ENCODE measurements at places on chromosomes 4 and X.
A peak's percentile ranks its signal among the peaks of the same experiment; 100 is the strongest.

DNA sequence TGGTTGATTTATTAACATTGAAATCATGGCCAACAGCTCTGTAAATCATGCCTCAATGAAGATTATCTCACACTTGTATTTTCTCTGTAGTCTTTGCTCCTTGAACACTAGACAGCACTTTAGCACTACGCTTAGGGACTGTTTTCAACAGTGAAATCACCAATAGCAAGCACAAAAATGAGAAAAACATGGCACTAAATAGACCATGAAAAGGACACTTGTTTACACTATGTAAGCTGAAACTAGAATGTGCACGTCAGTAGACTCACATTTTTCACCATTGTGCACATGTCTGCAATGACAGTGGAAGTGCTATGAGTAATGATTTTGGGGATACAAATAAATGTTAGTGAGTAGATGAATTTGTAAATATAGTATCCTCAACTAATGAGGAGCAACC, 3.1 kb downstream of the BMP2K start:
- DNase-seq = no peak

DNA sequence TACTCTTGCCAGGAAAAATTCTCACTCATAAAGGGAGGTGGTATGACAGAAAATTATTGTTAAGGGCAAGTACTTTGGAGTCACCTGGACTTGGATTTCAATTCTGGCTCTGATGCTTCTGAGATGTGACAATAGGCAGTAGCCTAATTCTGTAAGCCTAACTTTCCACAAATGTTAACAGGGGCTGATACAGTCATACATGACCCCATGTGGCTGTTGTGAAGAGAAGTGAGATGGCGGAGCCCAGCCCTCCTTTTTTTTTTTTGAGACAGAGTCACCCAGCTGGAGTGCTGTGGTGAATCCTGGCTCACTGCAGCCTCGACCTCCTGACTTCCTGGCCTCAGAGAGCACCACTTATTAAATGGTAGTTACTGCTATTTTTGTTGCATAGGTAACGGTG, 54.4 kb upstream of the IRF2 start:
- no peak for DNase-seq

DNA sequence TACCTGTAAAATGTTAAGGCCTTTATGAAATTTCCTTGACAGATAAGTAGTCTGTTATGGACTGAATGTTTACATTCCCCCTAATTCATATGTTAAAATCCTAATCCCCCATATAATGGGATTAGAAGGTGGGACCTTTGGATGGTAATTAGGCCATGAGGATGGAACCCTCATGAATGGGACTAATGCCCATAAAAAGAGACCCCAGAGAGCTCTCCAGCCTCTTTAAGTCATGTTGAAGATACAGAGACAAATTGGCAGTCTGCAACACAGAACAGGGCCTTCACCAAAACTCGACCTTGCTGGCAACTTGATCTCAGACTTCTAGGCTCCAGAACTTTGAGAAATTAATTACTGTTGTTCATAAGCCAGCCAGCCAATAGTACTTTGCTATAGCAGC, 1344.5 kb upstream of the PCDH7 start:
- DNase-seq = no peak

GRCh38 chrX:52934704-52935469, 23.4 kb downstream of the FAM156A start:
- peak; percentile 80 for DNase-seq

- no peak for DNase-seq
These were observed 151.2 kb downstream of the DTHD1 start for GRCh38 chr4:36432586-36432985.

DNA sequence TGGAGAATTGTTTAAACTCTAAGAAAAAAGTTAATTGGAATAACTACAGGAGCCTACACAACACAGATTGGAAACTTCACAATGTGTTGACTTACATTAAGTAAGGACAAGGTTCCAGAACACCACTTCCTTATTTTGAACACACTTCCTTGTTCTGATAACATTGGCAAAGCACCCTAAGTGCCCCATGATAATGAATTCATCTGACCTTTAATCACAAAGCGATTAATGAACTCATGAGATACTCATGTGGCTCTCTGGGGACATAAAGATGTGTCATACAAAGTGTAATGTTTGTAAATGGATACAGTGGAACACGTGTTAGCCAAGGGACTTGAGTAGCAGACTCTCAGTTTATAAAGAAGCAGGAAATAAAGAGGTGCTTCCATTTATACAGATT, 69.0 kb upstream of the ATOH1 start:
- DNase-seq = no peak

DNA sequence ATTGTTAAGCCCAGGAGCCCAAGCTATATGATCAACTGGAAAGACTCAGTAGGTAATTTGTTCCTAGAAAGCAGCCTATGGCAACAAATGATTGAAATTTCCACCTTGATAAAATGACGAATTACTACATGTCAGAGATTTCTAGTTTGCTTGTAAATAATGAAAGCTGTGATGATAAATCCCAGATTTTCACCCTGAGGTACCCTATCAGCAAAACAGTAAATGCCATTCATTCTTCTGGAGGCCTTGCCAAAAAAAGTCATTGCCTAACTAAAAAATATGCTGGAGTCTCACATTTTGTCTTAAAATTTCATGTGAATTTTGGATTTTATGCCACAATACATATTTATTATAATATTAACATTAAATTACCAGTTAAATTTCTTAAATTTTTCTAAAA, 71.3 kb downstream of the PPEF2 start:
- no peak for DNase-seq

DNA sequence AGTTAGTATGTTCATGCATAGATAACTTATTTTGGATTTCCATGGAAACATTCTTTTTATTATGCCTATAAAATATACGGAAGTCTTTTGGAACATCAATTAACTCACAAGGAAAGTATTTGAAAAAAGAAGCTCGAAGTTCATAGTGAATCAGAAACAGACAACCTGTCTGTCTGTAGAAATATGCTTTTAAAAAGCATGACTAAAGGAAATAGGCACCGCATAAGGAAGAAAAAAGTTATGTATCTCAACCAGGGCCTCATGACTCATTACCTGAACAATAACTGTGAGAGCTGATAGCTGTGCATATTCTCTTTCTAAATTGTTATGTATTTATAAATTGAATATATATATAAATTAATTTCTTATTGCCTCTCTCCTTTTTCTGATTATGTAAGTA, 324.1 kb downstream of the TLL1 start:
- DNase-seq = no peak

GRCh38 chrX:23992431-23992830, 34.6 kb downstream of the KLHL15 start:
- no peak for DNase-seq

GRCh38 chr4:102169345-102169744, 175.9 kb downstream of the SLC39A8 start:
- no peak for DNase-seq

GRCh38 chr4:174707051-174707676, 121.9 kb downstream of the GLRA3 start:
- no peak for DNase-seq

GRCh38 chrX:107894038-107894437, 68.4 kb downstream of the MID2 start:
- DNase-seq = peak; percentile 14

DNA sequence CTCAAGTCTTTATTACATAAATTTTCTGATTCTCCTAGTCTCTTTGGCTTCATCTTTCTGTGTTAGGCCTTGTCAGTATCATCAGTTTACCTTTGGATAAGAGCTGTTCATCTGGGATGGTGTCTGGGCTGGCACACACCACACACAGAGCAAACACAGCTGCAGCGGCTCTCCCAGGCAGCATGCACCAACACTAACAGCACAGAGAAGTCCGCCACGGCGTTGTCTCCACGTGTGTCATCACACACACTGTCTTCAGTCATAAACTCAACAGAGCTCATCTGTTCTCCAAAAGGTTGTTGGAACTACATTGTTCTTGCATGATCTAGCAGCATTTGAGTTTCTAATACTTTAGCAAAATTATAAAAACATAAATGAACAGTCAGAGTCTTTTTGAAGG, 851.9 kb upstream of the FRG1 start:
- no peak for DNase-seq

GRCh38 chr4:42637867-42638266, 19.0 kb downstream of the ATP8A1 start:
- no peak for DNase-seq

- DNase-seq = no peak
These were observed 783 bp downstream of the RBPJ start for GRCh38 chr4:26321373-26322221.

DNA sequence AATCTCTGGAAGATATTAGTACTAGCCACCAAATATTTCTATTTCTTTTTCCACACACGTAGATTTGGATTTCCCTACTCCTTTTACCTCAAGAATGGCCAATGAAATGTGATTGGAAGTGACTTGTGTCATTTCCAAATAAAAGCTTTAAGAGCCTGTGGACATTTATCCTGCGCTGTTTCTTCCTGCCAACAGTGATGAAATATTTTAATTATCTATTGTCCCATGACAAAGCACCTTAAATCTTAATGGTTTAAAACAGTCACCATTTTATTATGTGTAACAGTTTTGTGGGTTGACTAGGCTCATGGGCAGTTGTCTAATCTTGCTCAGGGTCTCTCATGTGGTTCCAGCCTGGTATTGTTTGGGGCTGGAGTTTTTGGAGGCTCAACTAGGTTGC, 3.5 kb upstream of the PGRMC2 start:
- DNase-seq = no peak

- DNase-seq = no peak
These were observed 1.1 kb downstream of the AFF2 start for GRCh38 chrX:148501386-148502066.

DNA sequence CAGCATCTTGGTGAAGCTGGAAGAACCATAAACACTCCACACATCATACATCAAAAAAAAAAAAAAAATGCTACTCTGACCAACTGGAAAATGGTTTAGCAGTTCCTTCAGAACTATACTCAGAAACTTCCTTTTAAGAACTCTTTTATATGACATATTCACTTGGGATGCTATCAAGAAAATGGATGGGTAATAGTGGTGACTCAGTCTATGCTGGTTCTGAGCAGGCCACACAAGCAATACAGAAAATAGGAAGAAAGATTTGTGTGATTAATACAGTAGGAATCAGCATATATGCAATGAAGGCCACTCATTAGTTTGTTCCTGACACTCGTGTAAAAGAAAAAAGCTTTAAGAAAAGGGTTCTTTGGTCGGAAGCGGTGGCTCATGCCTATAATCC, 123.5 kb upstream of the FAT4 start:
- DNase-seq = no peak

- DNase-seq = no peak
These were observed 648 bp downstream of the GPC4 start for GRCh38 chrX:133414406-133415275.

DNA sequence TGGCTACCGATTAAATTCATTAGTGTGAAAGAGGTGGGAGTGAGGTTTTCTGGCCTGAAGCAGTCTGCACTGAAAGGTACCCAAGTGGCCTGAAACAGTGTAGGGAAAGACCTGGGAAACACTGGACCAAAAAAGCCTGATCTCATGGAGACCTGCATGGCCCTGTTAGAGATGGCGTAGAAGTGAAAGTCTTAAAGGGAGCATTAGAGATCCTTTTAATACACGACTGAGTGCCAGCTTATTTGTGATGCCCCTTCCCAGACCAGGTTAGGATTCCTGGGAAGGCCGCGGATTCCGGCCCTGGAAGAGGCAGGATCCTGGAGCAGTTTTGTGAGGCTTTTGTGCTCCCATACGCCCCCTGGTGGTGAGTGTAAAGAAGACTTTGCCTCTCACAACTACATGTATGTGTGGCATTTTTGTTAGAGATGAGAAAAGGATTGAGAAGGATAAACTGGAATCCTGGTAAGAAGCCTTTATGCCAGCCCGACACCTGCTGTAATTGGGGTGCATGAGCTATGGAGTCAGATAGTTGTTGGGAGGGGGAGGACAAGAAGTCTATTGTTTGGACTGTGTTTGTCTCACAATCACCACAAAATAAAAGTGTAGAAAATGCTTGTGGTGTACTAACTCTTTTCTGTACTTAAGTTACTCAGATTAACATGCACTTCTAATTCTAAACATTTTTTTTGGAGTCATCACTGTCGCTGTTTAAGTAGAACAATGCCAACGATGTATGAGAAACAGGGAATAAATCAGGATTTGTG, 54.0 kb downstream of the JADE1 start:
- peak; percentile 19 for DNase-seq

- no peak for DNase-seq
These were observed 142.8 kb upstream of the RPL34 start for GRCh38 chr4:108477527-108478108.

- no peak for DNase-seq
These were observed 214.7 kb downstream of the CBR4 start for GRCh38 chr4:168795346-168795745.

GRCh38 chr4:40124690-40125089, 68.0 kb downstream of the N4BP2 start:
- no peak for DNase-seq

- DNase-seq = no peak
These were observed 86.2 kb downstream of the PDGFC start for GRCh38 chr4:156885374-156885773.

GRCh38 chrX:112786076-112786475, 54.6 kb downstream of the AMOT start:
- DNase-seq = no peak

DNA sequence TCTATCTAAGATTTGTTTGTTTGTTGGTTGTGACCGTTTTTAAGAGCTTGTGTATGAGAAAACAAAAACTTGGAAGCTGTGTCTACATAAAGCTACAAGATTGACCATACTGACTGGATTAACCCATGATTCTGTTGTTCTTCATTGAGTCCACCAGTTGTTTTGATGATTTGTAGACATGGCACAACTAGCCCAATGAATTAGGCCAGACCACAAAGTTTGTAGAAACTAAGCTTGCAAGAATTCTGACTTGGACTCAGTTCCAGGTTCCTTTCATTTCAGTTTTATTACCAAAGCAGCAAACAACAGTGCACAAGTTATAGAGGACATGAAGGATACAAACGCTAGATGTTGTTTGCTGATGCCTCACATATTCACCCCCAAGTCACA, 119.3 kb downstream of the RASGEF1B start:
- no peak for DNase-seq

DNA sequence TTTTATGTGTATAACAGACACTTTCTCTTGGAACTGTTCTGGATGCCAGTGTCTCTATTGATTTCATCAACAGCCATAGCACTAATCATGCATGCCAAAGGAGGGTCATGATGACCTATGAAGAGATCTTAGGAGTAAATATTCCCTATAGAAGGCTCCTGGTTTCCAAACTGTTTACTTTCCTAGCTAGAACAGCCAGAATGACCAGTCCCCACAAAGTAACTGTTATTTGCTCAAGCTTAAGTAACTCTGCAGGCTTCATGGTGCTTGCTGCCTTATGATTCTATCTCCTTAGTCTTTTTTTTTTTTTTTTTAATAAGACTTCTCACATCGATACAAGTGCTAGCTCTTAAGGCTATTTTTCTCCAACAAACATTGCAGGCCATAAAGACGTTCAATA, 12.4 kb downstream of the S100G start:
- DNase-seq = no peak

DNA sequence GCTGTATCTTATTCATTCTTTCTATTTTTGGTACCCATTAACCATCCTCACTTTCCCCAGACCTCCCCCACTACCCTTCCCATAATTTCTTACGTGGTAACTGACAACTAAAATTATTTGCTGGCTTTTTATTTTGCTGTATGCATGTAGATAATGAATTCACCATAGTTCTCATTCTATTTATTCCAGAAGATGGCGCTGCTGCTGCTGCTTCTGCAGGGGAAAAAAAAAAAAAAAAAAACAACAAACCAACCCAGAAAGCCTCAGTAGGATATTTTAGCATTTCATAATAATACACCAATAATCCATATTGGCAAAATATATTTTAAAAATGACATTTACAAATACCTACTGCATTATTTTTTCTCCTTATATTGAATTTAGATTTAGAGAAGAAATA, 416.6 kb upstream of the MAGEB18 start:
- DNase-seq = no peak

- no peak for DNase-seq
These were observed 3.9 kb downstream of the MAML3 start for GRCh38 chr4:140149846-140150635.

Measured in stimulated activated CD4-positive, alpha-beta T cell treated with anti-CD3 and anti-CD28 coated beads, Interleukin-15, amount 100 ng/mL, for 48 hours (primary cell).